ENCODE measurements at places on chromosomes 4 and X.
A peak's percentile ranks its signal among the peaks of the same experiment; 100 is the strongest.

GRCh38 chr4:53705151-53705764, 114.0 kb upstream of the LNX1 start:
- DNase-seq: no peak

- no peak for DNase-seq
Observed at GRCh38 chrX:22373766-22374165, 101.1 kb downstream of the CBLL2 start.

- DNase-seq: no peak
Observed at GRCh38 chr4:19178835-19179234, 1072.9 kb upstream of the SLIT2 start.

GRCh38 chrX:1196436-1196835, 16.0 kb downstream of the CRLF2 start:
- no peak for DNase-seq

- DNase-seq: no peak
Observed at GRCh38 chr4:5955201-5955821, 62.4 kb upstream of the CRMP1 start.

- no peak for DNase-seq
Observed at GRCh38 chr4:159097785-159098184, 5.1 kb upstream of the RAPGEF2 start.

- peak; percentile 2 for DNase-seq
Observed at GRCh38 chrX:153469811-153470410, 465 bp downstream of the HAUS7 start.

DNA sequence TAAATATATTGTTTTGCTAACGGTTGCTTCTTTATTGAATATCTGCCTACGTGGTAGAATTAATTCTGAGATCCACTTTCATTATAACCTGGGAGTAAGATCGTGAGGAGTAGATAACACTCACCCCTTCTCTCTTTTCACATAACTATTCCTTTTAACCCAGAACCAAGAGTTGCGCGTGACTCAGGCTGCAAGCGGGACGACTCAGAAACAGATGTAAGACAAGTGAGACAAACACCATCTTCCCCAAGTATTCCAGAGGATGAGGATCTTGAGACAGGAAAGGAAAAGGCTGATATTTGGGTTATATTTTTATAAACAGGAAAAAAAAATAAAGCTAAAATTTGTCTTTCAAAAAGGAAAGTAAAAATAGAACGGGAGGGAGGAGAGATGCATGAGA, 318.8 kb upstream of the NOCT start:
- DNase-seq: no peak

GRCh38 chr4:181601103-181601502, 642.1 kb upstream of the TENM3 start:
- DNase-seq: no peak

DNA sequence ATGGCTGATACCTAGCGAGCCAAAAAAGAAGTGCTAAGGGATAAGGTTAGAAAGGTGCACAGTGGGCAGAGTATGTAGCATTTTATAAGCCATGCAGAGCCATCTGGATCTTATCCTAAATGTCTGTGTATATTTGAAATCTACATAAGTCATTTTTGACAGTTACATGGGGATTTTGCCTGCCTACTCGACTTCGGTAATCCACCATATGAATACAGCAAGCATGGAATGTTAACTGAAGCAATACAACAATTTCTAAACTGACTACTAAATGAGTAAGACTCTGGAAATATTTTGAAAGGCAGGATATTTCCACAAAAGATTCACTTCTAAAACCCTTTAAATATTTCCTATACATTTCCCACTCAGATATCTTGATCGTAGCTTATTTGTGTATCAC, 122.5 kb downstream of the KCNIP4 start:
- DNase-seq: no peak

DNA sequence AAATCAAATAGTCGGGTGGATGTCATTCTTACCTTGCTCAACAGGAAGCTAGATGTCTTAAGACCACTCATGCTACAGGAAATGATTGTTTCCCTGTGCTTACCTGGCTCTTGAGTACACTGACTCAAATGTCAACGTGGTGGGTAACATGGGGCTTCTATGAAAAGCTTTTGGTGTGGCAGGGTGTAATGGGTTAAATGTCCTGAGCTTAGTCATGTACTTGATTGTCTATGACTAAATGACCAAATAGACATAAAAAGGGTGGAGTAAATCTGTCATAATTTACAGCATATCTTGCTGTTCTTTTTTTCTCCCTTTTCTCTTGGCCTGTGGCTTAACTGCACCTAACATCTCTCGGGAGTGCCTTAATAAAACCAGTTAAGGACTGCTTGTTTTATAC, 44.9 kb downstream of the CCNG2 start:
- DNase-seq: no peak

- no peak for DNase-seq
Observed at GRCh38 chr4:47410271-47410670, 53.2 kb downstream of the COMMD8 start.

- DNase-seq: no peak
Observed at GRCh38 chrX:86023811-86024210, 23.5 kb downstream of the CHM start.

DNA sequence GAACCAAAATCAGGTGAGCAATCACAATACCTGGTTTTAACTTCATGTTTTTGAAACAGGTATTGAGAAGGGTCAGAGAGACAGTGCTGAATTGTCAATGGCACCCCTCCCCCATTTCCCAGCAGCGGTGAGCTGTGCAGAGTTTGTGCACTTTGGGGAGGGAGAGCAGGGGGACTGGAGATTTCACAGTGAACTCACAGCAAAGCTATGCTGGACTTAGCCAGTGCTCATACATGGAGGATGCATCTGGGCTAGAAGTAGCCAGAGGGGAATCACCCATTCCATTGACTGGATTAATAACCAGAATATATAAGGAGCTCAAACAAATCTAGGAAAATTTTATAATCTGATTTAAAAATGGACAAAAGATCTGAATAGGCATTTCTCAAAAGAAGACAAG, 612.6 kb downstream of the STPG2 start:
- DNase-seq: no peak

GRCh38 chrX:10981506-10981905, 129.6 kb upstream of the HCCS start:
- DNase-seq: no peak

DNA sequence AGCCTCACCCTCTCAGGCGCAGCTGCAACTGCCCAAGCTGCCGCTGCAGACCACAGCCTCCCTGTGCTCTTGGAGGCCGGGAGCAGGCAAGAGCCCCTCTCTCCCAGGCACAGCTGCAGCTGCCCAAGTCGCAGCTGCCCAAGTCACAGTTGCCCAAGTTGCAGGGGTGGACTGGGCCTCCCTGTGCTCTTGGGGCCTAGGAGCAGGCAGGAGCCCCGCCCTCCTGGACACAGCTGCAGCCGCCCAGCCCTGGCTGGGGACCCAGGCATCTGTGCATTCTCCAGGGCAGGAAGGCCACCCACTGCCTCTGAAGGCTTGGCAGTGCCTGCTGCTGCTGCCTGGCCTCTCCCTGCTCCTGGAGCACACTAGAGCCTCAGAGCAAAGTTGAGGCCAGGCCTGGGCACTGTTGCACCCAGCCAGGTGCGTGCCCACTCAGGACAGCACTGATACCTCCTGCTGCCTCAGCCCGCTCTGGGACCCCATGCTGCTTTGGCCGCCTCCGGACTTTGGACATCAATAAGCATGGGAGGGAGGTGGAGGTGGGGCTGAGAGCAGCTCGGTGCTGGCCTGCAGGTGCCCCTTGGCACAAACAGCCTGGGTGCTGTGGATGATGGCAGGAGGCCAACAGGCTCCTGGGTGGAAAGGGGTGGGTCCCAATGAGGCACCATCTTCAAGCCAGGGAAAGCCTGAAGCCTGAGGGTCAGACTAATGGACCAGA, 247.5 kb downstream of the PDGFC start:
- DNase-seq: no peak

DNA sequence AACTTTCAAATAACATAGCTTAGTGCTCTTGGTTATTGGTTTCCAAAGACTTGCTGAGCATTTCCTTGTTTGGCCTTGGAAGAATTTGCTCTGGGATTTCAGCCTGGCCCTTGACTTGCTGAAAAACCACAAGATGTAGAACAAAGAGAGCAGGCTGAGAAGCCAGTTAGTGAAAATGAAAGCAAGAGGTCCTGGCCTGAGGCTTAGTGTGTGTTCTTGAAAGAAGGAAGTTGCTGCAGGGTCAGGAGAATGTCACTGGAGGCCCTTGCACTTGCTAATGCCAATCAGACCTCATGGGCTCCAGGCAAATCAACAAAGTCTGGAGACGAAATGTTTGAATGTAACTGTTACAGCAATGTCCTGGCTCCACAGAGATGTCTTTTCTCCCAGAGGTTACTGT, 79.4 kb downstream of the SYNPO2 start:
- DNase-seq: no peak

DNA sequence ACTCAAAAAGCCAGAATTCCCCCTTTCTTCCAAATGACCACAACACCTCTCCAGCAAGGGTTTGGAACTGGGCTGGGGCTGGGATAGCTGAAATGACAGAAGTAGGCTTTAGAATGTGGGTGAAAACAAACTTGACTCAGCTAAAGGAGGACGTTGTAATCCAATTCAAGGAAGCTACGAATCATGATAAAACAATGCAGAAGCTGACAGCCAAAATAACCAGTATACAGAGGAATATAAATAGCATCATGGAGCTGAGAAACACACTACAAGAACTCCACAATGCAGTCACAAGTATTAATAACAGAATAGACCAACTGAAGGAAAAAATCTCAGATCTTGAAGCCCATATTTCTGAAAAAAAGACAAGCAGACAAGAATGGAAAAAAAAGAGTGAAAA, 95.8 kb upstream of the TET2 start:
- DNase-seq: no peak

GRCh38 chr4:73620115-73620792, at the start of gene RASSF6:
TSS of gene RASSF6 (minus strand) at chr4:73620436. CDS start at chr4:73611795, 8,641 bp downstream.
- no peak for DNase-seq

DNA sequence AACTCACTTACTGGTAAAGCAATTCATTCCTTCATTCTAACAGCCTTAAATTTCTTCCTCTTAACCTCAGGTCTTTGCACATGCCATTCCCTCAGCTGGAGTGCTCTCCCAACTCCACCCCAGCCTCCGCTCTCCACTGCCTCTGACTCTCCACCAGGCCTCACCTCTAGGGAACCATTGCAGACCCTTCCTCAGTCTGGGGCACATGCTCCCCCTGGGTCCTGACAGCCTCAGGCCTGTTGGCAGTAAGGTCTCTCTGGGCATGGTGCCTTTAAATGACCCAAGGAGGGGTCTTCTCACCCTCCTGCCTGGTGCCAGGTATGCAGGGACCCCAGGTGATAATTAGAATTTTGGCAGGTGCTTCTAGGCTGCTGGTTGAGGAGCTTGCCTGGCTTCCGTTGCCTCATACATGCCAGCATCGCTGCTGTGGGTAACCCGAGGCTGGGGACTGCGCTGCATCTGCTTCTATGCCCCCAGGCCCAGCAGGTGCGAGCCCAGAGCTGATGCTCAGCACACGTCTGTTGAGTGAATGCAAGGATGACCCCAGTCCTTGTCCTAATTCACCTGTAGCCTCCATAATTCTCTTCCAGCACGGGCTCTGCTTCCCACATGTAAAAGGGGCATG, 27.5 kb upstream of the GPR78 start:
- no peak for DNase-seq

- DNase-seq: peak; percentile 62
Observed at GRCh38 chr4:2935762-2936743, 27.2 kb downstream of the NOP14 start.

DNA sequence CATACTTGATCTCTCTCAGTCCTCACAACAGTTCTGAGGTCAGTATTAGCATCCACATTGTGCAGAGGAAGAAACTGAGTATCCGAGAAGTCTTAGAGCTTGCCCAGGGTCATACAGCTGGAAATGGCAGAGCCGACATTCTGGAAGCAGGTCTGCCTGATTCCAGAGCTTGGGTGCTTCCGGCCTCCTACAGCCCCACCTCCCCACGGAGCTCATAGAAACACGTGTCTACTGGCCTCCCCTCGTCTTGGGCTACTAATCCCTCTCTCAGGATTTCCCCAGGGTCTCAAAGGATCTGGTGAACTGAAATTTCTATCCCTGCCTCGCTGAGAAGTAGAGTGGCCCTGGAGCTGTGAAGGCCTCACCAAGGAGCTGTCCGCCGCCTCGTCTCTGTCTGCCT, 12.0 kb upstream of the KDM5C start:
- DNase-seq: no peak

DNA sequence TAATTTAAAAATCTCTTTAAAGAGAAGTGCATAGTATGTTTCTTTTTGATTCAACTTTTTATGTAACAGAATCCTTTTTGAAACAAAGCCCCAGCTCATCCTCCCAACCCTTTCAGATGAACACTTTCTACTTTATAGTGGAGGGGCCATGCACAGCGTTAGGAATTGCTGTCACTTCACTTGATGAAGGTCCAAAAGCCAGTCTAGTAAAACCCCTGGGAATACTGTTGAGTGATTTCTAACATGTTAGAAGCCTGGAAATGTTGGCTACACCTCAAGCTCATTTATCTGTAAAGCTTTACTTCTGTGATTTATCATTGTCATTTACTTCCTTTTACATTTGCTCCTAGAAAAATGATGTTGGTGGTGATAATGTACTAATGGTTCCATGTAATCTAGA, 1608.9 kb upstream of the TENM3 start:
- no peak for DNase-seq

- DNase-seq: no peak
Observed at GRCh38 chr4:20723019-20723418, 22.8 kb downstream of the PACRGL start.

DNA sequence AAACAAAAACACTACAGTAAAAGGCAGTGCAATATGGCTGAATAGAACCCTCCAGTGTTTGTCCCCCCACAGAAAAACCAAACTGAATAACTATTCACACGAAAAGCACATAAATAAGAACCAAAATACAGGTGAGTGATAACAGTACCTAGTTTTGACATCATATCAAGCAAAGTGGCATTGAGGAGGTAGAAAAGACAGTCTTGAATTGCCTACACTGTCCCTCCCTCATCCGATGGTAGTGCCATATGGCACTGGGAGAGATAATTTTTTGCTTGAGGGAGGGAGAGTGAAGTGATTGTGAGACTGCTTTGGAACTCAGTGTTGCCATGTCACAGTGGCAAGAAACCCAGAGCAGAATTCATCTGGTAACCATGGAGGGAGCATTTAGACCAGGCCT, 99.2 kb downstream of the GPR174 start:
- DNase-seq: no peak

GRCh38 chr4:186844059-186844681, 120.5 kb upstream of the FAT1 start:
- DNase-seq: no peak

DNA sequence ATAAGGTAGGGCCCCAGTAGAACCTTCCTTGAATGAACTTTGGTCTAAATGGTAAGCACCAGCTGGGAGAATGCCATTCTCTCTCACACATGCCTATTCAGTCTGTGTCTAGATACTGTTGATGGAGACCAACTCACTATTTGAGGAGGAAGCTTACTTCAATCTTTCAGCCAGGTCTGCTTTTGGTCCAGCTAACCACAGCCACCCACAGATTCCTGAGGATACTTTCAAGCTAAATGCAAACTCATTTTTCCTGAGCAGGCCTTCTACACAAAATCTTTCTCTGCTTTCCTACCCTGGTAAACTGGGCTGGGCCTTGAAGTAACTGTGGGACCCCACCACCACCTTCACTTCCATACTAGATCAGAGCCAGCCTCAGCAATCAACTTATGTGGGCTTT, 76.9 kb upstream of the KLF3 start:
- no peak for DNase-seq

All from stimulated activated CD8-positive, alpha-beta memory T cell treated with anti-CD3 and anti-CD28 coated beads, Interleukin-7, amount 100 ng/mL, for 48 hours (primary cell).